Prostate gland (tissue), 2 donors: ENCODE measurements at places on chromosomes 16 and 17.
A peak's percentile ranks its signal among the peaks of the same experiment; 100 is the strongest.

GRCh38 chr17:13070732-13071131 lies 52.9 kb upstream of the ELAC2 start:
- DNase-seq = no peak

DNA sequence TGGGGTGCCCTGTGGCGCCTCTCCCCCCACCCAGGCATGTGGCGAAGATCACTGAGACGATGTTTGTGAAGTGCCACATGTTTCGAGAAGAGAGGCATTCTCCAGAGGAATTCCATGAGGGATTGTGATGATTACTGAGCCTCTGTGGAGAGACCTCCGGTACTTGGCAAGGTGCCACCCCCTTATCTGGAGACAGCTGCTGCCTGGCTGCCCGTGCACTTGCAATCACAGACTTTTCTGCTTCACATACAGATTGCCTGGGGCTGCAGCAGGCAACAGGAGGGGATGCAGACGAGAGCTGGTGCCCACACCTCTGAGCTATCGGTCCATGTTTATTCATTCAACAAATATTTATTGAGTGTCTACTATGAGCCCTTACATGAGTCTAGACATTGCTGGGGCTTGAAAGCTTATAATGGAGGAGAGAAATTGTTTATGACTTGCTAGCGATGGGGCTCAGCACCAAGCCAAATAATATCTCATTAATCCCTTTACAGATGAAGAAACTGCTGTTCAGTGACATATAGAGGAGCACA lies 317.2 kb upstream of the ZFHX3 start:
- DNase-seq = no peak

DNA sequence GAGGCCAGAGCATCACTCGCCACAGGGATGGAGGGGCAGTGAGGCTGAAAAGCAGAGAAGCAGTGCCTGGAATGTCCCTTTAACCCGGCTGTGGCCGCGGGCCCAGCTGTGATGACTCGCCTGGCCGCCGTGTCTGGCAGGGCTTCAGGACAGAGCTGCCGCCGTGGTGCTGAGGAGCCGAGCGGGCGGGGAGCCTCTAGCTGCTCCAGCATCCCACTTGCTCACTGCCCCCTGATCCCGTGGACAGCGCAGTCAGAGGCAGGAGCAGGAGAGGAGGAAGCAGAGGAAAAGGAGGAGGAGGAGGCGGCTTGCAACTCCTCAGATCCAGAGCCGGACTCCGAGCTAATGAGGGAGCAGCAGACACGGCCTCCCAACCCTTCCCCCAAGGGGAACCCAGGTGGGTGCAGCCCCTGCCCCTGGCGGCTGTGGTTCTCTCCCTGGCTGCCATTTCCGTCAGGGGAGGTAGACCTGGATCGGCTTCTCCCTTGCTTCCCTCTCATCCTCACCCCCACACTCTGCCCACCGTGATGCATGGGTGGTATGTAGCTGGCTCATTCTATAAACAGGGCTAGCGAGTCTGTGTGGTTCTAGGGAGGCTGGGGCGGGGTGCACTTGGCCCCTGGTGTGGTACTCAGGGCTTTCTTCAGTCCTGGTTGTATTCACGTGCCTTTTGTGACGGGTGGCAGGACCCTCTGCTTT lies 165.7 kb downstream of the CMIP start:
- DNase-seq = peak; percentile 43

DNA sequence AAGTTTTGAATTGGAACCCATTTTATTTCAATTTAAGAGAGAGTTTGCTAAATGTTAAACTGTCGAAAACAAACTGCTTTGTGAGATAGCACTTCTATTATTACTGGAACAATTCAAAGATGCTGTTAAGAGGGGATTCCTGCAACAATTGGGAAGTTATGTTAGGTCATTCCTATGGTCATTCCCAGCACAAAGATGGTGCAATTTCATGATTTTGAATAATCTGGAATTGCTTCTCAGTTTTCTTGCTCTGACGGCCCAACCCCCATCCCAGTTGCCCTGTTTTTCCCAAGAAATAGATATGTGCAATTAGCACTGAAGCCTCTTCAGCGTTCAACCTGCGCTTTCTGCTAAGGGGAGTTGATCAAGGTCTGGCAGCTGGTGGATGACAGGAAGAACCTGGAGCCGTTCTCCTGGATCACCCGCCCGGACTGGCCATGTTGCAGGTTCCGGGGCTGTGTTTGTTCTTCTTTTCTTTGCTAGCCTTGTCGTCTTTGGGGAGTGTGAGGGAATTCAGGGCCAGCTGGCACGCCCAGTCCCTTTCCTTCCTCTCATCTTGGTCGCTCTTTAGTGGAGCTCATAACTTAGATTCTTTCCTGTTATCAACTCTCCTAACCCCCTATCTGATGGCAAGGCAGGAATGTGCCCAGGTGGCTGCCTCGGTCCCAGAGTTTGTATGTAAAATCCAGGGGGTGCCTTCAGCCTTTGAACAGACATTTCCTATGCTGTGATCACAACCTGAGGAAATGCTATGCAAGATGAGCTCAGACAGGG lies 29.0 kb upstream of the IRF8 start:
- DNase-seq = no peak

DNA sequence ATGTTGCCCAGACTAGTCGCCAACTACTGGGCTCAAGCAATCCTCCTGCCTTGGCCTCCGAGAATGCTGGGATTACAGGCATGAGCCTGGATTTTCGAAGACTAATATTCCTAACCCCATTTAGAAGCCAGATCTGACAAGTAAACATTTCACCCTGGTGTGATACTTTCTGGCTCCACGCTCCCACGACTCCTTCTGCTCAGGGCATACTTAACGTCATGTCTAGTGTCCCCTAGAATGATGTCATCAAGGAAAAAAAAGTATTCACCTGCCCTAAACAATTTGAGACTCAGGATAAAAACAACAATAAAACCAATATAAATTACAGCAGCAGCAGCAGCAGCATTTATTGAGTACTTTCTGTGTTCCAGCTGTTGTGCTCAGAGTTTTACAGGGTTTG lies 13.2 kb downstream of the ITGB3 start:
- DNase-seq = no peak

DNA sequence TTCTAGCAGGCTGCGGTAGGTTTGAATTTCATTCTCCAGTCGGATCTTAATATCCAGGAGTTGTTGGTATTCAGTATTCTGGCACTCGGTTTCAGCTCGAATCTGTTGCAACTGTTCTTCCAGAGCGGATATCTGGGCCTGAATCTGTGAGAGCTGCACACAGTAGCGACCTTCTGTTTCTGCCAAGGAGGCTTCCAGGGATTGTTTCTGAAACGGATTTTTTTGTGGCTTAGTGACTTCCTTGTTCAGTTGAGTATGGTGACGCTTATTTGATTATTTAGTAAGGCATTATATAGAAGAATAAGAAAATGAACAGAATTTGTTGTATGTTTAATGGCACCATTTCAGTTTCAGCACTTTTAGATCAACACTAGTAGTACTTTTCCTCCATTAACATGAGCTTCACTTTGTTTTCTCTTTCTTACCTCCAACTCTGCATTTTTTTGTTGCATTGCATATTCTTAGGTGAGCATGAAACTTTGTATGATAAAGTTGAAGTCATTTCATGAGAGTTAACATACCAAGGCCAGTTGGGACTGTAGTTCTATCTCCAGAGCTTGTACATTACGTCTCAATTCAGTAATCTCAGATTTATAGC lies 2.8 kb downstream of the KRT10 start:
- DNase-seq = no peak

DNA sequence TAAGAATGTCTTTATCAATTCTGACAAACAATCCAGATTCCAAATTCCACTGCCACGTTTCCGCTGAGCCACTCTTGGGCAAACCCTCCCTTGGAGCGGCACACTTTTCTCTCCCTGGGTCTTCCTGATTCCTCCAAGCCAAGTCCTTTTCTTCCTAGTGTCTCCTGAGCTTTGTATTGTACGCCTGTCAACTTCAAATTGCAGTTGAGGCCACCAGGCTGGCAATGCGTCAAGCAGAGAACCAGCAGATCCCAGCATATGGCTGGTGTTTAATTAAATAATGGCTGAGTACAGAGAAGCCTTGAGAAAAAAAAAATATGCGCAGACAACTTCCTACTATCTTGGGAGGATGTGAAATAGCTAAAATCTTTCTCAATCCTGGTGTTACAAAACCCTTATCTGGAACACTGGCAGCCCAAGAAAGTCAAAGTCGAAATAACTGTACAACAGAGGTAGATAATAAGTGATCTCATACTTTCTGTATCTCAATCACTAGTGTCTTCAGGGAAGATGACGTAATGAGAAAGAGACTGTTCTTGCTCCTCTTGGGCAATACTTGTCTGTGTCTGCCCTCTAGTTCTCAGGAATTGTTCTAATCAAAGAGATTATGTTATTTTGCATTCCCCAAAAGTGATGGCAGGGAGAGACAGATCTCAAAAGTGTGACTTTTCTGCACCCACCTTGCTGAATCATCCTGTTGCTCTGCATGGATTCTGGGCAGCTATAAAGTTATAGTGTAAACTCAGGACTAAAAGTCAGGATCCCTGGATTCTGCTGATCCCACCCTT lies 15.0 kb downstream of the SMIM36 start:
- DNase-seq = no peak

DNA sequence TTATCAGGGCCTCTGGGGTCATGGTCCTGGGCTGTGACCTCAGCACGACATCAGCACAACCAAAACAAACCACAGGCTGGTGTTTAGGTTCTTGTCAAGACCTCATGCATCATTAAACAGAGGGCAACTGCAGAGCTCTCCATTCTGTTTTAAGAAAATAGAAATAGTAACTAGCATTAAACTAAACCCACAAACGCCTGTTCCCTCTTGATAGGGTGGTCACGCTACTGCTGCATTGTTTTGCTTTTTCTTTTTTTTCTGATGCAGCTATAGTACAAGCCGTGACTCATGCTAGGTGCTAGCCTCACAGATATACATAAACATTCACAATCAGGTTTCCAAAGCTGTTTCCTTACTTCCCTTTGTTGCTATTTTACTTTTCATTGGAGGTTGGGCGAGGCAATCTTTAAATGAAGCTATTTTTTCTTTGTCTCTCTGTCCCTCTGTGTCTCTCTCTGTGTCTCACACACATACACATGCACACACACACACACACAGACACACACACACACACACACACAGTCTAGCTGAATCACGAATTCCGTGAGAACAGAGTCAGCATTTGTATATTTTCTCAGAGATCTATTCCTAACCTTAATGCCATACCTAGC lies 310.3 kb downstream of the CDH13 start:
- DNase-seq = no peak

GRCh38 chr17:62653826-62654761 lies 26.6 kb downstream of the MRC2 start:
- DNase-seq = peak; percentile 19

- DNase-seq = no peak
Observed at GRCh38 chr16:11025120-11025531, 80.8 kb downstream of the CLEC16A start.

DNA sequence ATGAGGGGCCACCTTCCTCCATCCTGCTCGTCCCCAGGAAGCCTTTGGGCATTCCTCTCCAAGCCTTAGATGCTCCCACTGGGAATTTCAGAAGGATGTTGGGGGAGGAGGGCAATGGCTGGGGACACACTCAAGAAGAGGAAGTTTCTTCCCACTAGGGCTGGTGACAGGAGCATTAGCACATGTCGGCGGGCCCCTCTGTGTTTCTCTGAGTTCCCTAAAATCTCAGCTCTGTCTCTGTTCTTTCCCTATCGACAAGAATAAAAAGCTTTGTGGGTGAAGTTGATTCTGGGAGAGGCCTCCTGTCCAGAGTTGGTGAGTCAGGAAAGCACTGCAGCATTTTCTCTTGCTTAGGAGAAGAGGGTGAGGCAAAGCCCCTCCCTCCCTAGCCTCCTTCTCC lies 19.7 kb upstream of the C17orf107 start:
- DNase-seq = no peak

GRCh38 chr17:3539881-3540540 lies 17.6 kb downstream of the TRPV3 start:
- no peak for DNase-seq

DNA sequence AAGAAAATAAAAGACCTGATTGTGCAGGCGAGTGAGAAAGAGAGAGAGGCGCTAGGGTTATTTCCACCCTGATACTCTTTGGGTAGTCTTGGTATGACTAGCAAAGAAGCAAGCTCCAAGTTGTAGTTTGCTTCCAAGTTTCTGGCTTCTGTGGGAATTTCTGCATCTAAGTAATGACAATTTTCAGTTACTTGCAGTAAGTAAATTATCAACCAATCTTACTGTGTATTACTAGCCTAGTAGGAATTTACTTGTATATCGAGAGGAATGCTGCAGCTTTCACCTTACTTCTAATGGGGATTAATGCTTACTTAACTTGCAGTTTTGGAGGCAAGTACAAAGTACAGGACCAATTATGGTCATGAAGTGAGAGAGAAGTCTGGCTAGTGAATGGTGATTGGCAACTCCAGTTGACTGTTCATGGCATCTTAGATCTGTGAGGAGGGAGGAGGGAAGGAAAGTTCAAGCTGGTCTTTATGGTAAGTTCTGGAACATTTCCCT lies 31.9 kb downstream of the TENT4B start:
- no peak for DNase-seq

DNA sequence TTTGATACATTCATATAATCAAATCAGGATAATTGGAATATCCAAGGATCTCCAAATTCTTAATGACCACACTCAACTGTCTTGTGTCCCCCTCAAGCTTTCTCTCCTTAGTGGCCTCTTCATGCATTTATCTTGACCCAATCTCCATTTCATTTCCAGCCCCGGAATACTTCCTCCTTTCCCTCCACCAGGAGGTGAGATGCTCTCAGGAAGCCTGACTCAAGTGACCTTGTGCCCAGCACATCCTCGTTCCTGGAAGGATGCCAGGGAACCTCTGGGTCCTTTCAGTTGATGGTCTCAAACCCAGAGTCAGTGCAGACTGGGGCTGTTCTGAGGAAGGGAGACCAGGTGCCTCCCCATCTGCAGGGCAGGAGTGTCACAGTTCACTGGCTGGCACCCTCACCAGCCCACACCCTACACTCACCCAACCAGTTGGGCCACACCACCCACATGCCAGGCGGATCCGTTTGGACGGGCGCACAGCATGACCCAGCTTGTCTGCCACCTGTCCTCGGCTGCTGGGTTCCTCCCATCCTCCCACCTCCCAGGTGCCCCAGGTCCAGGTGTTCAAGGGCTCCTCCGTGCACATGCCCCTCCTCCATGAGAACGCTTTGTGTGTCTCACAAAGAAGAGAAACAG lies 14.0 kb upstream of the EMP2 start:
- DNase-seq = peak; percentile 89

- DNase-seq = no peak
Observed at GRCh38 chr16:31016018-31016417, 5.6 kb upstream of the STX1B start.

DNA sequence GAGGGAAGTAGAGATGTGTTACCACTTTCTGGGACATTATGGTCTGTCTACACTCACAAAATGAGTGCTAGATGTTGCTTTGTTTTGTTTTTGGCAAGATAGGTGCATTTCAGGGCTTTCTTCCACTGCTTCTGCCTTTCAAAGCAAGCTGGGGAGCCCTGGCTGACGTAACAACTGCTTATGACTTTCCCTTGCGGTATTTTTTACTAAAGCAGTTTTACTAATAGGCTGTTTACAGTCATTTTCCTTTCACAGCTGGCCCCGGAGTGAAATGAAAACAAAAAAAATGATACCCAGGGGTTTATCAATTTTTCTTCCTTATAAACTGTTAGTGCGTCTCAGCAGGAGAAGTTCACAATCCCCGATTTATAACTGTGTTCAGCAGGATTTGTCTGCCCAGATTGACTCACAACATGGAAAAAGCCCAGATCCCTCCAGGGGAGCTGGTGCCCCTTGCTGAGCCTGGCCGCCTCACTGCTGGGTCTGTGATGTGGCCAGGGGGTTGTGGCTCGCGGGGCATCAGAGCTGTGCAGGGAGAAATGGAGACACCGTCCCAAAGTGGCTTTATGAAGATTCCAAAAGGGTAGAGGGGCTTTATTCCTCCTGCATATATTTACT lies 184.4 kb upstream of the HS3ST3A1 start:
- DNase-seq = no peak

GRCh38 chr17:64120159-64120810 lies 9.7 kb downstream of the ERN1 start:
- no peak for DNase-seq

GRCh38 chr16:49023050-49023449 lies 258.6 kb downstream of the CBLN1 start:
- no peak for DNase-seq
